NCI-H2081 (cell line): ENCODE measurements at places on chromosomes 6 and 20.

GRCh38 chr6:25217829-25218228 is 61.3 kb upstream of the CARMIL1 start:
- DNase-seq, result peak; percentile 14

- no peak for DNase-seq
These were observed 4.5 kb upstream of the CD109 start for GRCh38 chr6:73691512-73691911.

GRCh38 chr6:154057098-154057497 is 18.1 kb downstream of the OPRM1 start:
- no peak for DNase-seq

DNA sequence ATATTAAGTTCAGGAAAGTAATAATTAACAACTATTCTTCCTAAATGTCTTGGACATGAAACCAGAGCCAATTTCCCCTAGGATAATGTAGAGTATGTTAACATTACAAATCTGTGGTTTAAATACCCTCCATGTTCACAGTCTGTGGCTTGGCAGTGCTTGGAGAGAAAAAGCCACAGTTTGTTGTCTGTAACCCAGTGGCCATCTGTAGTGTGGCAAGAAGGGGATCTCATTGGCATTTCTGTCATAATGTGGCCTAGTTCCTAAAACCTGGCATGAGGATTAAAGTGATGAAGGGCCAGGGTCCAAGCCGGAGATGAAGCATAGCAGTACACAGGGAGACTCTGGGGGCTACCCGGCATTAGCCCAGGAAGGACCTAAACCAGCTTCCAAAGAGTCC is 31.2 kb downstream of the SYNE1 start:
- DNase-seq, result no peak

DNA sequence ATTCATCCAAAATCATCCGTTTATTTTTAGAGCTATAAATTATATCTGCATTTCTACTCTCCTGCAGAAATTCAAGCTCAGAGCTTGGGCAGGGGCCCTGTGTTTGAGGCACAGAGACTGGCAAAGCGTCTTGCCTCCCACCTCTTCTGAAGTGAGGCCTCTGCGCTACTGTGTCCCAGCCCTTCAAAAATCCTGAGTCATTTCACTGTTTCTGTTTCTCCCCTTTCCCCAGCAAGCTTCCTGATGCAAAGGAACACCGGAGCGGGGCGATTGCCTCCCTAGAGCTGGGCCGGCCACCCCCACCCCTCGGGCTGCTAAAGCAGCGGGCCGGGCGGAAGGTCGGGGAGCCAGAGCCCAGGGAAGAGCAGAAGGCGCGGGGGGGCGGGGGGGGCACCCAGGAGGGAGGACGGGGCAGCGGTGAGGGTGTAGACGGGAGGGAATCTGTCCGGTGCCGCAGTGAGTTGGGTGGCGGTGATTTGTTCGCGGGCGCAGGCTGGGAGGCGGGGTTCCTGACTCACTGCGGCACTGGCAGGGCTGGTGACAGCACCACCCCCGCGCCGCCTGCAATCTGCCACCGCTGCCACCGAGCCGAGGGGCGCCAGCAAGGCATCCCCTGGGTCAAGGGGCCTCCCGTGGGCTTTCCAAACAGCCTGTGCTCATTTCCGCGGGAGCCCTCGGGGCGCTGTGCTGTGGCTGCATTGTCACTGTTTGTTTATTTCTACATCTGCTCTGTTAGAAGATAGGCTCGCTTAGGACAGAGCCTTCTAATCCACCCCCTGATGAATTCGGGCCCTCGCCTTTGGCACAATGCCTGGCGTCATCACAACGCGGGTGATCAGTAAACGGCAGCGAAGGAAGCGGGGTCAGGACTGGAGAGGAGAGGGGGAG is 46.5 kb upstream of the SNAP25 start:
- DNase-seq, result peak; percentile 87

GRCh38 chr6:10250655-10251220 is 164.1 kb downstream of the TFAP2A start:
- no peak for DNase-seq

- no peak for DNase-seq
These were observed 634.5 kb downstream of the PHF3 start for GRCh38 chr6:64270083-64270482.

DNA sequence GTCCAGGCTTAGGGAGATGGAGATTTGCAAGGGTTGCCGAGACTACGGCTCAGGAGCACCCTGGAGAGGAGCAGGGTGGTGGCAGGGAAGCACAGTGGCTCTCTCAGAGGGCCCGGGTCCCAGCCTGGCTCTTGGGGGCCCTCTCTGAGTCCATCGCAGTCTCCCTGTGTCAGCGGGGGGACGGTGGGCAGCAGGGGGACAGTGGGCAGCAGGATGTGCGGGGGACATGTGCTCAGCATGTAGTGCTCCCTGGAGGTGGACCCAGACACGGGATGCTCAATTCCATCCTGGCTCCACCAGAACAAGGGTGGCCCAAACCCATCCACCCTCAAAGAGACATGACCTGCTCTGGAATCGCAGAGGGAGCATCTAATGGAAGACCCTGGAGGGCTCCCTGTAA is 43.0 kb upstream of the ZBP1 start:
- DNase-seq, result no peak

DNA sequence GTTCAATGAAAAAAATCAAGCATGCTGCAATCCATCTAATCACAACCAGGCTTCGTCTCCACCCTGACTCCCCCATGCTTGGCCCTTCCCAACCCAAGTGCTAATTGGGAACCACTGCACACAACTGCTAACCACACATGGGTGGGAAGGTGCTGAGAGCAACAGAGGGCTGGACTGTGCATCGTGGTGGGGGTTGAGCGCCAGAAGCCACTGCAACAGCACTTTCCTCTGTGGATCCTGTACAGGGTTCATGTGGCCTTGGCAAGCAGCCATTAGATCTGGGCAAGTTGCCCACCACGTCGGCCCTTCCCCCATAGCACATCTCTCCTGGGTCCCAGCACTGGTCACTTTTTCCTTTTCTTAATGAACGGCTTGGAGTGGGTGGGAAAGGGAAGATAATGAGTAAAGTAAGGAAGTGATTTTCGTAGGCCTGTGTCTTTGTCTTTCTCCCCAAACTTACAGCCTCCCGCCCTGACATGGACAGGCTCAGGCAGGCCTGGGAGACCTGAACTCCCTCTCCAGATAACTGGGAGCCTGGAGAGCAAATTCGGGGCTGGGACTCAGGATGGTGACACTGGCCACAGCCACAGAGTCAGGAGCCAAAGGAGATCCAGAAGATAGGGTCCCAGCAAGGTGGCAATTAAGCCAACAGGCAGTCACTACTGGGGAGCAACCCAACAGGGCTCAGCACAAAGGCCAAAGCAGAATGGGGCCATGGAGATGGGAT is 34.4 kb upstream of the MRPS10 start:
- DNase-seq, result peak; percentile 18

- no peak for DNase-seq
These were observed 82.6 kb downstream of the PREP start for GRCh38 chr6:105320271-105320670.

DNA sequence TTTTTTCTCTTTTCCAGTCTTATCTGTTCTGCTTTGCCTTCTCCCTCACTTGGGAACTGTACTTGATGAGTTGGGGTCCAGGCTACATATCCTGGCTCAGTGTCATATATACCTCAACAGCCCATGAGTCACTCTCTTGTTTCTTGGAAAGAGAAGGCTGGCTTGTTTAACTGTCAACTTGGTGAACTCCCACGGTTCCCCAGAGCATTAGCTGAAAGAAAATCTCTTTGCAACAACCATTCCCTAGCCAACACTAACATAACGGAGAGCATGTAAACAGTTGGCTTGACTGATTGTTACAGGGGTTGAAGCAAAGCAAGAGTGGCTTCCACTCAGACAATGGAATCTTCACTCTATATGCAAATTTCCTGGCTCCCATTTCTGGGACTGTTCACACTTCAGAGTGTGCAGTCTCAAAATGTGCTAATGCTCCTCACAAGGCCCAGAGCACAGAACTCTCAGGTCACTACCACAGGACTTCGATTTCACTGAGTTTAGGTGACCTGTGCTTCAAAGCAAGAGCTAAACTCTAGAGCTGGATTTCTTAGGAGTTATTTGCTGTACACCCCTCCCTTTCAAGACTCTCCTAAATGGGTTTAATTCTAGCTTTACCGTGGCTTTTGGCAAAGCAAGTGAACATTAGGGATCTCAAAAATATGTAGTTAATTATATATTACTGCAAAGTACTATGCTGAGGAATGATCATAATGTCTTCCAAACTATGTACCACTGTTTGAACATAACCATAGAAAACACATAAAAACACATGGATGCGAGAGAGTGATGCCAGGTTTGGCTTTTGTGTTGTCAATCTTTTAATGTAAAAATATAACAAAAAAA is 609.8 kb downstream of the RFPL4B start:
- no peak for DNase-seq

DNA sequence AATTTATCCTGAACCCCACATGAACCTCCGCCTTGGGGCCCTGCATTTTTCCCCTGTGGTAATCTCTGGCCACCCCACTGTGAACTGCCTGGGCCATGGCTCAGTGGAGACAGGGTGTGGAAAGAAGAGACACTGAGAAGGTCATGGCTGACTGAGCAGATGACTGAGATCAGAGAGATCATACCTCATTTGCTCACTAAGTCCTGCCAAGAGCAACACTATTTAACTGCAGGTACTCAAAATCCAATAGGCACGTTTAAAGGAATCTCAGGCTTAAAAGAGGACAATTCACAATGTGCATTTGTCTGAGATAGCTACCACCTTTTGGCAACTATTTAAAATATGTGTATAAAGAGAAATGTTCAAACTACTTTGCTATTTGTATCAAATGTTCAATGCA is 305.0 kb downstream of the GMDS start:
- DNase-seq, result no peak

- DNase-seq, result no peak
These were observed 492.4 kb downstream of the RFPL4B start for GRCh38 chr6:112839525-112839961.

- DNase-seq, result no peak
These were observed 37.3 kb upstream of the MLN start for GRCh38 chr6:33841070-33841469.

DNA sequence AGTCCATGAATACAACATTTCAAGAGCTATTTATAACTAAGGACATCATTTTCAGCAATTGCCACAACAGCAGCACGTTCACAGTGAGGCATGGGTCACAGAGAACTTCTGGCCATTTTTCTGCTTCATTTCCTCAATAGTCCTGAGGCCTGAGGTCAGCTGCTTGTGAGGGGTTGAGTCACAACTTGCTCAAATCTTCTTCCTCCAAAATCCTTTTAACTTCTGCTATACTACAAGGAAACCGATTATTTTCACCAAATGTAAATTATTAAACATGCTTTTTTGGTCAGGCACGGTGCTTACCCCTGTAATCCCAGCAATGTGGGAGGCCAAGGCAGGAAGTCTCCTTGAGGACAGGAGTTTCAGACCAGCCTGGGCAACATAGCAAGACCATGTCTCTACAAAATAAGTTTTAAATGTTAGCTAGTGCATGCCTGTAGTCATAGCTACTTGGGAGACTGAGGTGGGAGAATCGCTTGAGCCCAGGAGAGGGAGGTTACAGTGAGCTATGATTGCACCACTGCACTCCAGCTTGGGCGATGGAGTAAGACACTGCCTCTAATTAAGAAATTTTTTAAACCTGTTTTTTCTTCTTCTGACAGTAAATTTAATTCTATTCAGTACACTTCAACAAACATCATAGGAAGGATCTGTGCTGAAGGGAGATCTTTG is 11.1 kb upstream of the SLC16A10 start:
- no peak for DNase-seq

- no peak for DNase-seq
These were observed 43.3 kb downstream of the NOX3 start for GRCh38 chr6:155412335-155412734.

DNA sequence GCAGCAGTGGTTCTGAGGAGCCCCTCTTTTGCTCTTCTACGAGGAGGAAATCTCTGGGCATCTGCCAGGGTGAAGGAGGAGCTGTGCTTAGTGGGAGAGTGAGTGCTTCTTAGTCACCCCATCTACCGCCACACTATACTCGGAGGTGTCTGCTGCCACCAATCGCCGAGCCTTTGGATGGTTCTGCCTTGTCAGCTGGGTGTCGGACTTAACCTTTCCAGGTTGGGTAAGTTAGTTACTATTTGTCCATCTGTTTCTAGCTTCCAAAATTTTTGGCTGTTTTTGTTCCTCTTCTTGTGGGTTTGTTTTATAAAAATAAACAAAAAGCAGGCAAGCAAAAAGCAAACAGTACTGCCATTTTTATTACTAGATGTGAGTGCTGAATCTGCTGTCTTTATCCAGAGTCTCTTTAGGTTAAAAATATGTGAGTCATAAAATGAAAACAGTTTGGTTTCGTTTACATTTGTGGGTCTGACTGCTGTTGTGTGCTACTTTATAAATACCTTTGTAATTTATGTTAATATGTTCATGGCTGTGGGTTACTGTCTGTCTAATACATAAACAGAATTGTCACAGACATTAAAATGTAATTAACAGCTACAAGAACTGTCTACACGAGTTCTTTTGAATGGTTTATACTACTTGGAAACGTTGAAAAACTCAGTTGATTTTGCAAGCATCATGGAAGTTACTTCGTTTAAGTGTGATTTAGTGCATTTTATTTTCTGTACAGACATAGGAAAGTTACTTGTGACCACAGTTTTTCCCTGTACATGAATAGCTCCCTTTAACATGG is 89.2 kb downstream of the ARID1B start:
- DNase-seq, result no peak

- peak; percentile 93 for DNase-seq
These were observed at the start of gene BPHL for GRCh38 chr6:3118353-3119039. Gene BPHL, plus strand, starts transcription at chr6:3118711. Its CDS starts 30 bp downstream, at chr6:3118741.

GRCh38 chr6:150037526-150038201 is 12.3 kb upstream of the RAET1L start:
- no peak for DNase-seq

DNA sequence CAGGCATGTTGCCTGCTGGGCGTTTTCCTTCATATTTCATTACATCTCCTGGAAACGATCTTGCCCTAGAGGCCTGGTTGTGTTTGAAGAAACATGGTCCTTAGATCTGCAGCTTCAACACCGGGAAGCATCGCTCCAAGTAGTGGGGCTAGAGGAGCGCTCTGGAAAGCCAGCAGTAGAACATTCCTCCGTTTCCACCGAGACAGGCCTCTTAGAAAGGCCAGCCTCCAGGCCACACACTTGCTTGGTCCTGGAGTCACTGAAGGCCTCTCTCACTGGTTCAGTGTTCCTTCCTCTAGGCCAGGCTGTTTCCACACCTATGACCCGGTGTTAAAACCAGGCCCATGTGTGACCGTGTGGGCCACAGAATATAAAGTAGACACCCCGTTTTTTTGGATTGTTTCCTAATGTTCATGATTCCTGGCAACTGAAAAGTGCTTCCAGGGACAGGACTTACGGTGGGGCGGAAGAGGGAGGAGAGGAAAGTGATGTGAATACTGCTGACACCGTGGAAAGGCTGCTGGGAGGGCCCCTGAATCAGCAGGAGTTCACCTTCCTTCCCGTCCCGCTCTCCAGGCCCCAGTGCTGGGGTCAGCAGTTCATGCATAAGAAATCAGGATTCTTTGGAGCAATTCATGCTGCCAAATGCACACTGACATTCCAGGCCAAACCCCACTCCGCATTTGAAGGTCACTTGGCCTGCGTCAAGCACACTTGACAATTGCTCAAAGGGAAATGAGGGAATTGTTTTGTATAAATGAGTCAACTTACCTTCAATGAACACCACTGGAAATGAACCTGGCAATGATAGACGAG is 83.8 kb downstream of the IYD start:
- DNase-seq, result no peak
